Fibroblast of lung (primary cell): ENCODE measurements at places on chromosomes 12 and 14. TPM values are rescaled to one million over a fixed set of nuclear protein-coding genes. Genes with fewer than 3 reads are reported as not detected.

- peak; percentile 68 for DNase-seq
Measured at GRCh38 chr12:16019136-16019535, 108.0 kb downstream of the DERA start.

MANSC4 gene
- 0.17 TPM in 1 of 2 replicates, not detected in the other for total RNA-seq

TXNDC16 gene
- 3.0 and 5.1 TPM in 2 replicates for total RNA-seq

IFNG-AS1 gene
- total RNA-seq: not detected in 2 replicates

PAX9 gene
- not detected in 2 replicates for total RNA-seq

DNA sequence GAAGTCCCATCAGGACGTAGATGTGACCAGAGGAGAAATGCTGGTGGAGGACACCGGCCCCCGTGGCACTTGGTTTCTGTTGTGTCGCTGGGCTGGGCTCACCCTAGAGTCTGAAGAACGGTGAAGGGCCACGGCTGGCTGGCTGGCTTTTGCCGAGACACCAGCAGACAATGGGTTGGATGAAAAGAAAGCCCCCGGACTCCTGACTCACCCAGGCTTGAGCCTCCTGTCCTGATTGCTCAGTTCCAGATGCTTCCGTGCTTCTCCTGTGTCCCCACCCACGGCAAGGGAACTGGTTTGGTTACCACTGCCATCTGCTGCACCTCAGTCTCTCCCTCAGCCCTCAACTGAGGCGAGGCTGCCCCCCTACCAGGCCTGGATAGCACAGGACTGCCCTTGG is 10.4 kb upstream of the ENDOU start:
- peak; percentile 25 for DNase-seq

- DNase-seq: no peak
Measured at GRCh38 chr12:579420-580110, 83.7 kb downstream of the NINJ2 start.

PRH2 gene
- not detected in 2 replicates for total RNA-seq

DNA sequence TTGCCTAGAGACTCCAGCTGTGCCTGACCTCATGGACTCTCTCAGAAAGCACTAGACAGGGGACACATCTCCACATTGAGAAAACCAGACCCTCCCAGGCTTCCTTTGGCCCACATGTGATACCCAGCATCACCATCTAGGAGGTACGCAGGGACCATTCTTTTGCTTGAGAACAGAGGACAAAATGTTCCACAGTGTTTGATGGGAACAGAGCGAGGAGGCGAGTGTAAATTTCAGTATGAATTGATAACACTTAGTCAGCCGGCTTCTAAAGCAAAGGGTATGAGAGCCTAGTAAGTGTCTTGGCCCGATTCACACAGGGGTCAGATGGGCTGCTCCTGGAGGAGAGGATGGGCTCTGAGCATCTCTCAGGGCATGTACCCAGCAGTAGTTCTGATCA is 1052.4 kb downstream of the BCL11B start:
- DNase-seq: no peak

DNA sequence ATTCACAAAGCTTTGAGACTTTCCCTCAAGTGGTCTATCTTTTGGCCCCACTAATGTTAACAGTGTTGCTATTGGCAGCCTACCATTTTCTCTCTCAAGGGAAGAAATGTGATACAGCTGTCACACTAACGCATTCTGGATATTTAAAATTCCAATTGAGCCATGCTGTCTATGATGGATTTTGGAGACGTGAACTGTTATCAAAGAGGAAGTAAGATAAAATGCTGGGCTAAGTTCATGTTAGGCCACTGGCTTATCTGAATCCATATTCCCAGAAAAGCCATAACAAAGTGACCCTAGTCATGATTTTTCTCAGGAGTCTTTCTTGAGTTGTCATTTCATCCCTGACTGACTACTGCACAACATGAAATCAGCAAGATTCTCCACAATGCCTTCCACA is 200.2 kb downstream of the PHLDA1 start:
- DNase-seq: peak; percentile 71

DNA sequence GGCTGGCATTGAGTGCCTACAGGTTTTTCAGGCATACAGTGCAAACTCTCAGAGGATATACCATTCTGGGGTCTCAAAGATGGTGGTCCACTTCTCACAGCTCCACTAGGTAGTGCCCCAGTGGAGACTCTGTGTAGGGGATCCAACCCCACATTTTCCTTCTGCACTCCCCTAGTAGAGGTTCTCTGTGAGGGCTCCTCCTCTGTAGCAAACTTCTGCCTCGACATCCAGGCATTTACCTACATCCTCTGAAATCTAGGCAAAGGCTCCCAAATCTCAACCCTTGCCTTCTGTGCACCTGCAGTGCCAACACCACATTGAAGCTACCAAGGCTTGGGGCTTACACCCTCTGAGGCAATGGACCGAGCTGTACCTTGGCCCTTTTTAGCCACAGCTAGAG is 179.2 kb downstream of the CCDC91 start:
- DNase-seq: no peak

DNA sequence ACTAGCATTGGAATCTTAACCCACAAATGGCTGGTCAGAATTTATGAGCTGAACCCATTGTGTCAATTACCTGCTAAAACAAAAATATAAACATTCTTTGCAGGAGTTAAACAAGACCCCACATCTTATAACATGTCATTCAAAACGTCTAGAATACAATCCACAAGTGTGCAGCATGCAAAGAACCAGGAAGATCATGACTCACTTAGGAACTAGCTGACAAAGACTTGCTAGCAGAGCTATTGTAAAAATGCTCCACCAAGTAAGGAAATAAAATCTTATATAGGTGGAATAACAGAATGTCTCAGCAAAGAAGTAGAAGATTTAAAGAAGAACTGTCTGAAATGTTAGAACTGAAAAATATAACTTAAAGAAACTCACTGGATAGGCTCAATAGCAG is 26.5 kb upstream of the POC1B start:
- DNase-seq: no peak

TAS2R20 gene
- total RNA-seq: 2.1 and 3.3 TPM in 2 replicates

ALDH1L2 gene
- 35.7 and 59.1 TPM in 2 replicates for total RNA-seq

LRRC9 gene
- not detected in 2 replicates for total RNA-seq

DNA sequence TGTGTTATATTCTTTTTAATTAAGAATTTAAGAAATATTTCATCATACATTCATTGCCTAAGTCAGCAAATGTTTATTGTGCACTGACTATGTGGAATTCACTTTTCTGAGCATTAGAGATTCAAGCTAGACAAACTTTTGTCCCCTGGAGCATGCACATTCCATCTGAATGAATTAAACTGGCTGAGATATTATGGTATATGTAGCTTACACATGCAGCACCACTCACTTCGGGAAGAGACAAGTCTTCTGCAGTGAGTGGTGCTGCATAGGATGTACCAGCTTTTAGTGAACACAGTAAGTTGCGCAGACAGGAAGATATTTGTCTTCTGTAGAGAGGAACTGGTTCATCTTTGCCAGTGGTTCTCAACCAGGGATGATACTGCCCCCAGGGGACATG is 318.4 kb downstream of the SYT1 start:
- no peak for DNase-seq

- no peak for DNase-seq
Measured at GRCh38 chr14:106211334-106211900, 685.0 kb downstream of the TMEM121 start.

- no peak for DNase-seq
Measured at GRCh38 chr14:44897845-44898151, 63.9 kb downstream of the KLHL28 start.

GRCh38 chr14:100146531-100147091 is 12.8 kb downstream of the DEGS2 start:
- no peak for DNase-seq

- no peak for DNase-seq
Measured at GRCh38 chr14:68580096-68580645, 212.7 kb downstream of the ZFP36L1 start.

GRCh38 chr14:93104961-93105360 is 10.8 kb downstream of the ITPK1 start:
- no peak for DNase-seq

ZFHX2 gene
- 0.26 and 0.33 TPM in 2 replicates for total RNA-seq

GRCh38 chr12:107891967-107892366 is 117.5 kb downstream of the ASCL4 start:
- DNase-seq: no peak

DNA sequence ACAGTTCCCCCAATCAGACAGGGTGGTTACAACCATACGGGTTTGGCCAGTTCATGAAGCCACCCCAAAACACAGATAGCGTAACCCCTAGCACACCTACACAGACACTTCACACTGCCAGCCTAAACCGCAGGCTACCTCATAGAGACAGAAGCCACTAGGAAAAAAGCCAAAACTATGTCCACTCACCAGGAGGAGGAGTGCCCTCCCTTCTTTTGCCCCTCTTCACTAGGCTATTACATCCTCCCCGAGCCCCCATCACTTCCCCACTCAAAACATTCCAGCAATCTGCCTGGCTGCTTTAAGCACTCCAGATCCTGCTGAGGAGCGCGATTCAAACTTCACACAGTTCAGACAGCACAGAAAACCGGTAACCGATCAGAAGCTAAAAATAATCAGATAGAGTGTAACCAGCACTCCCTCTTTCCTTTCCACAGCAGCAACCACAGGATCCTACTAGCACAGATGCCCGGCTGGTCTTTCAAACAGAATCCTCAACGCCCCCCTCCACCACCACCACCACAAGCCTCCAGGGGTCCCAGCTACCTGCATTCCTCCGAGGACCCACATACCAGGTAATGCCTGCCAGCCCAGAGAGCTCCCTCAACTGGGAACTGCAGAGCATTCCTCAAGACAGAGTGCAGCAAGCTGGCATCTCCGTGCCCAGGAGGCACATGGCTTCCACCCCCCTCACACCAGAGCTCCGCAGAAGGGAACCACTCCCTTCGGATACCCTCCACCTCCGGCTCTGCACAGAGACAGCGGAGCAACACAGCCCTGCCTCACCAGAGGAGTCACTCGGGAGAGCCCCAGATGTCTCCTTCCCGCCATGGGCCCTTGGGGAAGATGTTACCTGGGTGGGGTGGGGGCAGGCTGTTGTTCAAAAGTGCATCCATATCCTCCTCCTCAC is 1.5 kb downstream of the CHD4 start:
- DNase-seq: no peak

- DNase-seq: peak; percentile 94
Measured at GRCh38 chr12:18700271-18700670, 37.5 kb downstream of the PLCZ1 start.

R3HDM2 gene
- 11.3 and 21.3 TPM in 2 replicates for total RNA-seq

GRCh38 chr14:99681101-99681831 is 2.8 kb upstream of the CYP46A1 start:
- DNase-seq: no peak

DNA sequence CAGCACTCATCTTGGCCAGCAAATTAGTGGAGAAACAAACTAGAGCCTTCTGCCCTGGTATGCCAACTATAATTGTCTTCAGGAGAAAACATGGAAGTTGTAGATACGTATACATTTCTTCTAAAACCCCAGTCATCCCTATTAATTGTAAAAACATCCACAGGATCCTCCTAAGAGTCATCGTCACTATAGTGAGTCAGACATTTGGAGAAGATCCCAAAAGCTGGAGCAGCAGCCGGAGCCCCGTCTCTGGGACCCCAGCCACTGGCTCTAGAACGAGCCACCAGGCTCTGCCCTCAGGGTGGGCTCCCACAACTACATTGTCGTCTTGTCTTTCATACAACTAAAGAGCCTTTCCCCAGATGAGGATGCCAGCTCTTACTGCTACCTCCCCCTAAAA is 15.5 kb downstream of the PRKAB1 start:
- DNase-seq: peak; percentile 49

DNA sequence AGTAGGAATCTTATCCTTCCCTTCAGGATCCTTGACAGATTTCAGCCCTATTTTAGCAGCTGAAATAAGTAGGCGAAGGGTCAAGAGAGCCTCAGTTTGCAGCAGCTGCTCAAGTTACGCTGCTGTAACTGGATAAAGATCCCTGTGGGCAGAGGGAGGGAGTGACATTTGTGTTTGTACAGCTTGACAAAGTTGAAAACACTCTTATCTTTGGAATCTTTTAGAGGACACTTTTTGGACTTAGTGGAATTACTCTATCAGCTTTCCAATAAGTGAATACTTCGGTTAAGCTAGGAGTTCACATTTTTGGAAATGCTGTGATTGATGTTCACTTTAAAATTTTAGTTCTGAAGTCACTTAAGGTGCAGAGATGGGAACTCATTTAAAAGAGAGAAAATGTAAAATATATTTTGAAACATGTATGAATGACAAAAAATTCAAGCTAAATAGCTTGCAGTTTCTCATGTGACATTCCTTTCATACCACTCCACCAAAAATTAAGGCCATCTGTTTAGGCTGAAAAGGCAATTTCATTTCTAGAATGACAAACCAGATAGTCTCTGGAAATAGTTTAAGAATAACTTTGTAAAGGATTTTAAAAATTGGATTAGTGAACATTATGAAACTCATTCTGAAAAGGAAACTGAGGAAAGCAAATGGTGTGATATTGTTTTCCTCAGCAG is 55.2 kb downstream of the SLC38A4 start:
- peak; percentile 53 for DNase-seq

DNA sequence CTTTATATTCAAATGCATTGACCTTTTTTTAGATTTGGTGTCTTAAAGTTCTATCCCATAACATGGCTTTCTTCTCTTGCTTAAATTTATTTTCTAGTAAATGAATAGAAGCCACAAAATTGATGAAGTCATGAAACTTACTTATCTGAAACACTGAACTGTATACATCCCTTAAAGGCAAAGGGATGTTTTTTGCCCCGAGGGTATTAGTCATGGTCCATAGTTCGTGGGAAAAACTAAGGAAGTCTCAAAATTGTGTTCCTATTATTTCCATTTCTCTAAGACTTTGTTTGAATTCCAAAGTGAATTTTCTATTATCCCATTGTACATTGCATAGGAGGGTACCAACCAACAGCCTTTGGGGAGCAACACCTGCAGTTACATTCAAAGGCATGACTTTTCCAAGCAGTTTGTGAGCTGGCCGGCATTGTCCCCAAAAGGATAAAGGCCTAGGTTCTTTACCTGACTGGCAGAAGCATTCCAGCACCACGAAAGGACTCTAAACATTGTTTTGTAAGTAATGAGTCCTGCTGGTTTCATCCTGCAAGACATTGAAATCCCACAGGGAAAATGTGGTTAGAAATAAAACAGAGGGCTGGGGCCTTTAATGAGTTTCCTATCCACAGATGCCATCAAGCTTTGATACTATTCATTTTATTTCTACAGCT is 473.5 kb downstream of the PRKD1 start:
- no peak for DNase-seq

GRCh38 chr14:61476105-61476753 is 154.8 kb downstream of the PRKCH start:
- no peak for DNase-seq

GRCh38 chr12:110075880-110076279 is 27.6 kb upstream of the C12orf76 start:
- no peak for DNase-seq

GRCh38 chr12:29731591-29731990 is 52.2 kb downstream of the TMTC1 start:
- no peak for DNase-seq

- no peak for DNase-seq
Measured at GRCh38 chr14:58200846-58201245, 897 bp downstream of the ACTR10 start.

KRT82 gene
- not detected in 2 replicates for total RNA-seq

DNA sequence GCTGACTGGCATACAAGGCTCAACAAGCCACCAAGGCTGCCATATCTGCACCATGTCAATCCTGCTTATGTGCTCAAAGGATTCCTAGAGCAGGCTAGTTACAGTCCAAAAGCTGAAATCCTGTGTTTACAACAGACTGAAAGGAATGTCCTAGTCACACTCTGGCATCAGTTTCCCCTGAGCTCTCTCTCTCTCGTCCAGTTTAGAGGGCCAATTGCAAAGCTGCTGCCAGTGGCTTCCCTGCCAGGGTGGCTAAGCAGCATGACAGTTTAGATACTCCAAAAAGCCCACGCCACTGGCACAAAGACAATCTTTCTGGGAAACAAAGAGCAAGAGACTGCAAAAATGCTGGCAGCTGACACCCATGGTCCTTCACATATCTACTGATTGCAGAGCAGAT is 392.1 kb downstream of the RPS29 start:
- no peak for DNase-seq
